ENCODE measurements at places on chromosomes 1 and 21. TPM values are rescaled to one million over a fixed set of nuclear protein-coding genes. Genes with fewer than 3 reads are reported as not detected.

S100A16 gene
- 906 TPM for total RNA-seq

LRRC42 gene
- total RNA-seq: 23.1 TPM

KRTAP6-3 gene
- not detected for total RNA-seq

SPATA1 gene
- total RNA-seq: not detected

SLAMF9 gene
- not detected for total RNA-seq

ZDHHC18 gene
- 24.4 TPM for total RNA-seq

LDLRAD2 gene
- 0.05 TPM for total RNA-seq

PLA2G4A gene
- 2.0 TPM for total RNA-seq

C1orf53 gene
- 0.34 TPM for total RNA-seq

TEKT2 gene
- total RNA-seq: not detected

OR1C1 gene
- total RNA-seq: not detected

LEMD1 gene
- total RNA-seq: not detected

RUNX3 gene
- not detected for total RNA-seq

PTGFR gene
- total RNA-seq: 0.35 TPM

KPRP gene
- total RNA-seq: not detected

LAMC1 gene
- 629 TPM for total RNA-seq

ACTA1 gene
- total RNA-seq: not detected

XCL2 gene
- total RNA-seq: not detected

CDA gene
- 0.92 TPM for total RNA-seq

Measured in glomerular endothelial cell (primary cell).